ENCODE measurements at places on chromosomes 4 and X.

GRCh38 chr4:43567644-43568043 is 675.1 kb downstream of the GRXCR1 start:
- no peak for DNase-seq

- no peak for DNase-seq
These were observed 39.5 kb downstream of the HOPX start for GRCh38 chr4:56641494-56642051.

GRCh38 chrX:9635803-9636202 is 129.8 kb downstream of the GPR143 start:
- no peak for DNase-seq

DNA sequence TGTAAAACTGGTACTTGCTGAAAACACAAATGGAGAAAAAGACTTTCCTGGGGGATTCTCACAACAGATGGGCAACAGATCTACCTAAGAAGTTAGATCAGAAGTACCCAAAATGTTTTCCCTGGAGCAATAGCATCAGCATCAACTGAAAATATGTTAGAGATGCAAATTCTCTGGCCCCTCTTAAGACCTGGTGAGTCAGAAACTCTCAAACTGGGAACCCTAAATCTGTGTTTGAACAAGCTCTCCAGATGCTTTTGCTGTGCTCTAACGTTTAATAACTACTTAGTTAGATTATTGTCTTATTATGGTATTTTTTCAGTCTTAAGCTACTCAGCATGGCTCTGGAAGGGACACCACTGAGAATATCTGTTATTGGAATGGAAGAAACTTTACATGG is 55.2 kb upstream of the TRPC3 start:
- DNase-seq: no peak

- DNase-seq: no peak
These were observed 154.5 kb upstream of the QRFPR start for GRCh38 chr4:121535351-121535750.

- DNase-seq: no peak
These were observed 209.6 kb downstream of the SPATA18 start for GRCh38 chr4:52260514-52261210.

DNA sequence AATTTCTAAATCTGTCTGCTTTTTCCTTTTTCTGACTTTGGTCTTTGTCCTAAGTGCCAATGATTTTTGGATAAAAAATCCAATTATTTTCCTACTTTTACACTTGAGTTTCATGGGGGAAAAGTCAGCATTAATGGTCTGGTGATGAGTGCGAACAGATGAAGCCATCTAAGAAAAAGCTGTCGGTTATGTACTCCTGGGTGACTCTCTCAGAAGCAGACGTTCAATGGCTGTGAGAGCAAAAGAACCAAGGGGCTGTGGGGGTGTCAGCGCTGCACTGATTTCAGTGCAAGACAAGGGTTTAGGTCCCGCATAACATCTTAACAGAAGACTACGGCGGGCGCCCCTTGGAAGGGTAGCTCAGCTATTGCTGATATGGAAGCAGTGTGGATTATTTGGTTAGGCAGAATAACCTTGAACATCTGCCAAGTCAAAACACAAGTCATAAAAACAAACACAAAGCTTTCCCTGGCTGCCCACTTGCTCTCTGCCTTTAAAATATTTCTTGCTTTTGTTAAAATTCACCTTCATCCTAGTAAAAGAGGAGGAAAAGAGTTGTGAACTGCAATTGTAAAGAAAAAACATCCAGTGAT is 240.5 kb downstream of the MAML3 start:
- DNase-seq: no peak

GRCh38 chrX:104281564-104281963 is 26.8 kb upstream of the ESX1 start:
- DNase-seq: no peak

GRCh38 chr4:181822005-181822375 is 421.2 kb upstream of the TENM3 start:
- no peak for DNase-seq

GRCh38 chrX:49247916-49248811 is 12.9 kb downstream of the CCDC22 start:
- no peak for DNase-seq

DNA sequence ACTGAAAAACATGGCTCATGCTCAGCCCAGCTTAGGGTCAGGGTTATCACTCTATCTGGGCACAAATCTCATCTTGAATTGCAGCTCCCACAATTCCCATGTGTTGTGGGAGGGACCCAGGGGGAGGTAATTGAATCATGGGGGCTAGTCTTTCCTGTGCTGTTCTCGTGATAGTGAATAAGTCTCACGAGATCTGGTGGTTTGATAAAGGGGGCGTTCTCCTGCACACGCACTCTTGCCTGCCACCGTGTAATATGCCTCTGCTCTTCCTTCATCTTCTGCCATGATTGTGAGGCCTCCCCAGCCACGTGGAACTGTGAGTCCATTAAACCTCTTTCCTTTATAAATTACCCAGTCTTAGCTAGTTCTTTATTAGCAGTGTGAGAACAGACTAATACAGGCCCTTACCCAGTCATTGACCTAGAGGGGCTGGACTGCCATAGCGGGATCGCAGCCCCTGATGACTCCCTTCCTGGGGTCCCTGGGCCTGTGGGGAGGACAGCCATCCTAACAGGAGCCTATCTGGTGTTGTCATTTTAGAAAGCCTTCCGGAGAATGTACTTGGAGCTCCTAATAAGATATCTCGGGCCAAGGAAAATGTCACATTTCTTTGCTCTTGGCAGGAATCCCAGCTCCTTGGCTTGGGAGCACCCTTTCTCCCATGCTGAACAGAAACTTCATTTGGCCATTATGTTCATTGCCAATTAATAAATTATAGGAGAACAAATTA is 112.6 kb downstream of the PHKA2 start:
- no peak for DNase-seq

- no peak for DNase-seq
These were observed 942.3 kb upstream of the PRKX start for GRCh38 chrX:4655743-4656142.

Data from T-helper 17 cell (primary cell).